ENCODE measurements at places on chromosomes 12 and 14. TPM values are rescaled to one million over a fixed set of nuclear protein-coding genes. Genes with fewer than 3 reads are reported as not detected.

DNA sequence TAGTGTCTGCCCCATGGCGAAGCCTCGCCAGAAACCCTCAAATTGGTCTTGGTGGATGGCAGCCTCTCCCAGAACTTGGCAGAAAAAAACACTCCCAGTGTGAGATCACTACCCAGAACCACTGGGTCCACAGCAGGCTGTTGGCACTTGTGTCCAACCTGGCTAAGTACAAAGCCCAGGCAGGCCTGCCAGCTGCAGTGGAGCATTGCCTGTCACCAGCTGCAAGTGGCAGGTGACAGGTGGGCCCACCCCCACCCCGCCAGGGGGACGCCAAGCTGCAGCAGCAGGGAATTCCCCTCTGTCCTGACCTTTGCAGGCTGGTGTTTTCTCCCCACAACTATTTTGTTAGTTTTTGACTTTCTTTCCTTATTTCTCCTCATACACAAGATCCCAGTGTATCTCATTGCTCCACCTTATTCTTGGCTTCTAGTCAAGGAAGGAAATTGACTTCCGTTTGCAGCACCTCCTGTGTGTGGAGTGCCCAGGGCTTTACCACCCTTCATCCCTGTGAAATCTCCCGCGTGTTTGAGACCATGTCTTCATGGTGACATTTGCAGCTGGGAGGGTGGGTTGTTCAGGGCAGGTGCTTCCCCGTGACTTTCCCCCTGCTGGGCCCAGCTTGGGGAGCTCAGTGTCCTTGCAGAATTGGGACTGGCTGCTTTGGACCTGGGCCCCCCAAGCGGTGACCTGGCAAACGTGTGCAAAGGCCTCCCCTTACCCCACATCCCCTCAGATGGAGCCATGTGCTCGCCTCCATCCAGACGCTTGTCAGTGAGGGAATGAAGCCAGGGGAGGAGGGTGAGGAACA is 73.8 kb upstream of the RIN3 start:
- no peaks in the 10 kb centered on the region for H3K27me3 ChIP-seq
- no peaks in the 10 kb centered on the region for H3K36me3 ChIP-seq
- H3K27ac ChIP-seq = no peak overlapping the region
- no peak overlapping the region for H3K4me3 ChIP-seq

GRCh38 chr14:53304726-53305381 is 151.7 kb upstream of the DDHD1 start:
- no peaks in the 10 kb centered on the region for H3K27me3 ChIP-seq
- H3K27ac ChIP-seq = no peak overlapping the region
- H3K4me1 ChIP-seq = no peaks in the 10 kb centered on the region
- no peaks in the 10 kb centered on the region for H3K36me3 ChIP-seq
- DNase-seq = no peak
- H3K4me3 ChIP-seq = no peak overlapping the region

Gene FOXG1
- total RNA-seq = not detected

DNA sequence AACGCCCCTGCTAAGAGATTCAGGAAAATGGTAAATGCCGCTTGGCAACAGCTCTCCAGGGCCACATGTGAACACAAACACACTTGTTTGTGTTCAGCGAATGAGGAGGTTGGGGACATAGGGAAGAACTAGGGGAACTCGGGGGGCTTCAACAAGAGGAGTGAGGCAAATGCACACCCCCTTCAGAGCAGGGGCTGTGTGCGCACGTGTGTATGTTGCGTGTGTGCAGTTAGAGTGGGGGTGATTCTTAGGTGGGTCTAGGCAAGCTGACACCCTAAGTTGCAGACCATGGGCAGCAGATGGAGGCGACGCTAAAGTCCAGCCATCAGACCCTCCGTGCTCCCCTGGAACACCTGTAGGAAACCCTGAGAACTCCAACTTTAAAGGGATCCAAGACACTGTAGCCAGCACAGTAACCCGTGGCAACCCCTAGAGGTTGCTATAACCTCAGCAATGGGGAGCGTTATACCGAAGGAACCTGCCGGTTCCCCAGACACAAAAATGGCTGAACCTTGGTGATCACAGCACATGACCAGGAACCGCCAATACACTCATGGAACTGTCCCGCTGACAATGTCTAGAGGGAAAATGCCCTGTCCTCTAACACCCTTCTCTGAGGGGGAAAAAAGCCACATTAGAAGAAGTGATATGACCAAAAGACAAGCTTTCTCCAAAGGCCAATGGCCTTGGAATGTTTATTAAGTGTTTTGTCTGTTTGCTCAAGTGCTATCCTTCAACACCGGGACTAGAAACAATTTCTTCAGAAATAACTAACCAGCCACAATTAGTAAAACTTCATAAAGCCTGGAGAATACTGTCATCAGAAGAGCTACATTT is 86.5 kb upstream of the CEP83 start:
- no peaks in the 10 kb centered on the region for H3K4me1 ChIP-seq
- no peaks in the 10 kb centered on the region for H3K27me3 ChIP-seq
- H3K27ac ChIP-seq = no peak overlapping the region
- no peak for DNase-seq
- H3K4me3 ChIP-seq = no peak overlapping the region
- no peaks in the 10 kb centered on the region for H3K36me3 ChIP-seq

- H3K27ac ChIP-seq = peak overlapping the region; percentile 65
- H3K36me3 ChIP-seq = no peaks in the 10 kb centered on the region
- H3K27me3 ChIP-seq = no peaks in the 10 kb centered on the region
- peak overlapping the region; percentile 38 for H3K4me3 ChIP-seq
- no peaks in the 10 kb centered on the region for H3K4me1 ChIP-seq
Measured at GRCh38 chr12:51270951-51271518, 820 bp upstream of the SMAGP start.

GRCh38 chr12:91513313-91513712 is 330.7 kb upstream of the DCN start:
- no peak for DNase-seq
- no peaks in the 10 kb centered on the region for H3K36me3 ChIP-seq
- H3K27me3 ChIP-seq = no peaks in the 10 kb centered on the region

- no peaks in the 10 kb centered on the region for H3K27me3 ChIP-seq
- H3K4me1 ChIP-seq = no peaks in the 10 kb centered on the region
- H3K4me3 ChIP-seq = no peak overlapping the region
- H3K27ac ChIP-seq = no peak overlapping the region
Measured at GRCh38 chr14:92315050-92315805, 7.7 kb upstream of the SLC24A4 start.

Gene TEX52
- not detected for total RNA-seq

Gene GLTP
- 29.6 TPM for total RNA-seq

DNA sequence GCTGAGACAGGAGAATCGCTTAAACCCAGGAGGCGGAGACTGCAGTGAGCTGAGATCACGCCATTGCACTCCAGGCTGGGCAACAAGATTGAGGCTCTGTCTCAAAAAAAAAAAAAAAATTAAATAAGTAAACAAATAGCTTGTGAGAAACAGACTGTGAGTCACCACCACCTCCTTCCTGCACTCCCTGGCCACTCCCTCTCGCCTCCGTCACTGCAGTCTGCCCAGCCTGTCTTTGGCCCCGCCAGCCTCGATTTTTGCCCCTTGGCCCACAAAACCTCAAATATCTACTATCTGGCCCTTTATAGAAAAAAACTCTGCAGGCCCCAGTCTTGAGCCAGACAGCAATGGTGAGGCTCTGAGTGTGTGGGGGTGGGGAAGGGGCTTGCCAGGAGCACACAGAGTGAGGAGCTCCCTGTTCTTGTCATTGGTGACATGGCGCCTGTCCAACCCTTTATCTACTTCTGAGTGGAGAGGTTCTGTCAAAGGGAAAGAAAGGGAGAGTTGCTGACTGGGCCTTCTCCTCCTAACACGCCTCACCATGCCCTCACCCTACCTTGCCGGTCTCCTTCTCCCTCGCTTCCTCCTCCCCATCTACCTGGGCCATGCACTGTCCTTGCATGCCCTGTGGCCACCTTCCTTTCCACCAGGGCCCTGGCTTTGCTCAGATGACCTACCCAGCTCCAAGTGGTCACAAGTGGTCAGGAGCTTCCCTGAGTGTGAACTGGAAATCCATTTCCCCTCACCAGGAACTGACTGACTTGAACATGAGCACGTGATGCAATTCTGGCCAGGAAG is 22.1 kb downstream of the LGMN start:
- no peaks in the 10 kb centered on the region for H3K27me3 ChIP-seq
- no peak overlapping the region for H3K27ac ChIP-seq
- no peaks in the 10 kb centered on the region for H3K4me1 ChIP-seq
- DNase-seq = peak; percentile 47
- no peaks in the 10 kb centered on the region for H3K36me3 ChIP-seq

Gene ACACB
- 70.0 TPM for total RNA-seq

DNA sequence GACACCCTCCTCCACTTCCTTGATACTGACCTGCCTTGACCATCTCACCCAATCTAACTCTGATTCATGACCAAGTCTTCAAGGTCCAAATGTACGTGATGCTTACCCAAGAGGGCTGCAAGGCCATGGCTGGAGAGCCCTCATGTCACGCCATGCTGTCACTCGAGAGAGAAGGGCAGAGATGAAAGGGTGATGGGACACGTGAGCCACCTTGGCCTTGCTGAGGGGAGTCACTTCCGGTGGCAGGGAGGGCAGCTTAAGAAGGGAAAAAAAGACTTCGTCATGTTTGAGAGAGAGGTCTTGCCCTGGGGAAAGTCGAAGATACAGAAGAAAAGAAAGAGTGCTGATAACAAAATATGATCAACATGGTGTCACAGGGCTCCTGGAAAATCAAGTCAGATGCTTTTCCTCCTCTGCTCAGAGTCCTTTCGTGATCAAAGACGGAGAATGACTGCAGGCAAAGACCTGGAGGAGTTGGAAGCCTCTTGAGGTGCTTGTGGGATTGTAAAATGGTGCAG is 3.3 kb upstream of the SCARB1 start:
- H3K4me1 ChIP-seq = peaks cover 8% of the 10 kb centered on the region
- no peak overlapping the region for H3K4me3 ChIP-seq
- no peaks in the 10 kb centered on the region for H3K27me3 ChIP-seq
- no peak overlapping the region for H3K27ac ChIP-seq

DNA sequence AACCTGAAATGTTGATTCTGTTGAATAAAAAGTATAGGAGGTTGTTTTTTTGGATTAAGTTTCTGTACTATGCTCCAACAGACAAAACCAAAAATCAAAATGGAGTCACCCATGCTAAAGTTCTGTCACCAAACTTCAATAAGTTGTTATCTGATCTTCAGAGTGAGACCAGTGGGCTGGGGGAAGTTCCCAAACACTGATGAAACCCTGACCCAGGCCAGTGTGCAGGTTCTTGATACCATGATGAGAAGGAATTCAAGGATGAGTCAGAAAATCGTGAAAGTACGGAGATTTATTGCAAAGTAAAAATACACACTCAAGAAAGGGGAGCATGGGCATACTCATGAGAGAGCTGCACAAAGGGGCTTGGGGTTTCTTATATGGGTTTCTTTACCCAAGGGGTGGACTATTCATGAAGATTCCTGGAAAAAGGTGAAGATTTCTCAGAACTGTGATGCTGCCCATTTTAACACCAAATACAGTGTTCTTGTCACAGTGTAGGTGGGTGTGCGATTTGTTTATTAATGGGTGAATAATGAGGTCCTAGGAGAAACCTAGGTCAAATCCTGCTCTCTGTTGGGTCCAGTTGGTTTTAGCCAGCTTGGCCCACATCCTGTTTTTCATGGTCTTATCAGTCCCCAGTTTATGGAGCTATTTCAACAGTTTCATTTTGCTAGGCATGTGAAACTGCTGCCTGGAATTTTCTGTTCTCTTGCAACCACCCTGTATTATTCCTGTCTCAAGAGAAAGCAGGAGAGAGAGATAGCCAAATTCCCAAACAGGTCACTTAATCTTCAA is 27.5 kb upstream of the DENND5B start:
- no peak overlapping the region for H3K4me3 ChIP-seq
- no peak for DNase-seq
- no peak overlapping the region for H3K27ac ChIP-seq
- H3K27me3 ChIP-seq = no peaks in the 10 kb centered on the region
- H3K4me1 ChIP-seq = no peaks in the 10 kb centered on the region
- H3K36me3 ChIP-seq = no peaks in the 10 kb centered on the region

DNA sequence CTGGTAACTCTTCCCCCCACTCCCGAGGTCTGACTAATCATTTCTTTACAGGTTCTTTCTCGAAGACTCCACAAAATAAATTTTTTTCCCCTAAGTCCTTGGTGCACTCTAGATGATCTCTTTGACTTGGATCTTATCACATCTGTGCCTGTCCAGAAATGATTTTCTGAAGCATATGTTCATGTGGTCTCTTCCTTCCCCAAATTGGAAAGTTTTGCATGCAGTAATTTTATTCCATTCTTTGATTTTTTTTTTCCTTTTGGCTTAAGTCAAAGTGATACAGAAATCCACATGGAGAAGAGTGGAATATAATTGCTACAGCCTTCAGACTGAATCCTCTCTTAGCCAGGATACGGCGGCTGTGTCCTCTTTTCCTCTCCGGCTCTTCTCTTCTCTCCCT is 213.3 kb downstream of the BMP4 start:
- H3K4me3 ChIP-seq = no peak overlapping the region
- H3K4me1 ChIP-seq = no peaks in the 10 kb centered on the region
- H3K27ac ChIP-seq = no peak overlapping the region
- DNase-seq = no peak
- H3K27me3 ChIP-seq = no peaks in the 10 kb centered on the region

- DNase-seq = peak; percentile 93
- no peaks in the 10 kb centered on the region for H3K4me1 ChIP-seq
- peak overlapping the region; percentile 50 for H3K4me3 ChIP-seq
- no peaks in the 10 kb centered on the region for H3K27me3 ChIP-seq
- H3K27ac ChIP-seq = peak overlapping the region; percentile 89
Measured at GRCh38 chr14:103206836-103207387, 83.7 kb downstream of the TNFAIP2 start.

DNA sequence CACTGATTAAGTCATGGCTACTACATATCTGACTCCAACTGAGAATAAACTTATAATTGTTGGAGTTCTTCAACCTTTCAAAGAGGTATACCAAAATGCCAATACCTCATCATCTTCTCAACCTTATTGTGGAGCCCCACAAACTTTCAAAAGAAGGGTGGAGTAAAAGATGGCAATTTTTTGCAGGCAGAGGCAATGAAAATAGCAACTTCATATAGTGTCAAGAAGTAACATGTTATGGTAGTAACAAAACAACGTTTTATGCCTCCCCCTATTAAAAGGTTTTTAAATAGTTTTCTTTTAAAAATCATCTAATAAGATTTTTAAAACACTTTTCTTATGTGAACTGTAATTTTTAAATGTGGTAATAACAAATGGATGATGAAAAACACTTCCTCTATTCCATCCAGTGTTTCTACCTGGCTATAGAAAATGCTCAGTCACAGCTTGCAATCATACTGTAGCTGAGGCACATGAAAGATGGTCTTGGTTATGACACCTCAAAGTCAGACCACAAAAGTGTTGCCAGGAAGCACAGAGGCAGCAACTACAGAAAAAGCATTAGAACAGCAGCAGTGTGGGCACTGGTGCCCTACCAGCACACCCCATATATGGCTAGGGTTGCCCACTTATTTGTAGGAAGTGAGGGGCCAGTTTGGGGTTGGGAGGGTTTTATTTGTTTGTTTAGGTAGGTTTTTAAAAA is 7.0 kb downstream of the PPP1R12A start:
- H3K36me3 ChIP-seq = no peaks in the 10 kb centered on the region
- H3K27ac ChIP-seq = no peak overlapping the region

GRCh38 chr14:103483600-103483999 is 39.0 kb downstream of the CKB start:
- no peaks in the 10 kb centered on the region for H3K27me3 ChIP-seq
- no peak overlapping the region for H3K27ac ChIP-seq
- no peak for DNase-seq
- H3K4me3 ChIP-seq = no peak overlapping the region

GRCh38 chr14:73728717-73729330 is 14.6 kb upstream of the PNMA1 start:
- peak; percentile 85 for DNase-seq
- peaks cover 25% of the 10 kb centered on the region for H3K4me1 ChIP-seq
- peak overlapping the region; percentile 85 for H3K27ac ChIP-seq
- no peak overlapping the region for H3K4me3 ChIP-seq
- H3K36me3 ChIP-seq = no peaks in the 10 kb centered on the region
- H3K27me3 ChIP-seq = no peaks in the 10 kb centered on the region

- H3K36me3 ChIP-seq = no peaks in the 10 kb centered on the region
- H3K27ac ChIP-seq = peak overlapping the region; percentile 4
- no peaks in the 10 kb centered on the region for H3K4me1 ChIP-seq
- H3K4me3 ChIP-seq = no peak overlapping the region
- DNase-seq = peak; percentile 48
Measured at GRCh38 chr14:68884031-68885030, 91.5 kb upstream of the ZFP36L1 start.

All from uterus (tissue), 4 donors.